ENCODE measurements at places on chromosomes 5 and 9. TPM values are rescaled to one million over a fixed set of nuclear protein-coding genes. Genes with fewer than 3 reads are reported as not detected.

DNA sequence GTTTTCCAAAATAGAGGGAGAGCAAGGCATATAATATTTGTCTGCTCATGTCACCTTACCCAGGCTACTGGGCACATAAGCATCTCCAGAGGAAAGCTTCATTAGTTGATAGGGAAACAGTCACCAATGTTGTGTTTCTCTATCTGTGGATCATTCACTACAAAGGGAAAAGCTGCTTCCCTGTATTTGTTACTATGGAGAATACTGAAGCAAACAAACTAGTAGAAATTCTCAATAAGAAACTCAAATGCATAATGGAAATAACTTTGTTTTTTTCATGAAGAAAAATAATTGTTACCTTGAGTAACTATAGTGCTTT lies 138.2 kb downstream of the PCSK1 start:
- DNase-seq: no peak
- H3K27me3 ChIP-seq: no peaks in the 10 kb centered on the region
- no peak overlapping the region for H3K4me3 ChIP-seq
- peaks cover 2% of the 10 kb centered on the region for H3K4me1 ChIP-seq

DNA sequence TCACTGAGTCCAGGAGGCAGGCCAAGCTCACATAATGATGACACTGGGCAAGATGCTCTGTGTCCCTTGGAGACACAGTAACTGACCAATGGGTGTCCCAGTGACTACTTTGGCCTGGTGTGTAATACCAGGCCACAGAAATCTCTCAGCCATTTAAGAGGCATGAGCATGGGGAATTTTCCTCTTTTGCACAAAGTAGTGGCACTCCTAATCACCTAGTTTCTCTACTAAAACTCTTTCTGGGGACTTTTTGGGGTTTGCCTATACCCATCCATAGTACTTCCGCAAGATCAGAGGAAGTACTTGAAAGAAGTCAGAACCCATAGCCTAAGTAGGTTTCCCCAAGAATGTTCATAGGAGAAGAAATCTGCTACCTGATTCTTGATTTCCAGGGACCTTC lies 161.9 kb downstream of the ARSB start:
- no peak for DNase-seq
- H3K27me3 ChIP-seq: no peaks in the 10 kb centered on the region
- H3K4me1 ChIP-seq: peaks cover 6% of the 10 kb centered on the region
- H3K36me3 ChIP-seq: no peaks in the 10 kb centered on the region

DNA sequence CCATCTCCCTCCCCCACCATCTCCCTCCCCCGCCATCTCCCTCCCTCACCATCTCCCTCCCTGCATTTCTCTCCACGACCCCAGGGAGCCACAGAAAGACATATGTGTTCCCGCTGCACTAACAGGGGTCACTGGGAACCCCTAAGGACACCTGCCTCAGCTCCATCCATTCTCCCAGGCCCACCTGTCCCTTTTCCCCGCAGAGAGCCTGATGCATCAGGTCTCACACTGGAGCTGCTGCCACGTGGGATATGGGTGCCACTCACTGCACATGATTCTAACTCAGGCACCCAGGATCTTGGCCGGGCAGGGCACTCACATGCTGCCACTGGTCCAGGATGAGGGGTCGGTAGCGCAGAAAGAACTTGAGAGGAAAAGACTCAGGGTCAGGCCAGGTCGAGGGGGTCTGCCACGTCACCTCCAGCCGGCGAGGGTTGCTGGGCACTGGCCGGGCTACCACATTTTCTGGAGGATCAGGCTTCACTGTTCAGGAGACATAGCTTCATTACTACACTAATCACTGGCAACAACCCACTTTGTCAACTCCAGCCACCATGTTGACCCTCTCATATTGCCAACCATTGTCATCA lies 33.2 kb upstream of the ENHO start:
- H3K27ac ChIP-seq: no peak overlapping the region
- H3K36me3 ChIP-seq: no peaks in the 10 kb centered on the region
- no peak overlapping the region for H3K4me3 ChIP-seq
- no peak for DNase-seq
- H3K27me3 ChIP-seq: no peaks in the 10 kb centered on the region

GRCh38 chr9:95778957-95779356 lies 96.5 kb upstream of the ERCC6L2 start:
- no peaks in the 10 kb centered on the region for H3K36me3 ChIP-seq
- H3K4me3 ChIP-seq: no peak overlapping the region
- H3K27me3 ChIP-seq: no peaks in the 10 kb centered on the region
- no peak for DNase-seq
- H3K4me1 ChIP-seq: no peaks in the 10 kb centered on the region

GRCh38 chr5:35887321-35888100 lies 30.8 kb downstream of the IL7R start:
- no peak overlapping the region for H3K27ac ChIP-seq
- no peaks in the 10 kb centered on the region for H3K27me3 ChIP-seq
- H3K4me1 ChIP-seq: peaks cover 13% of the 10 kb centered on the region

DNA sequence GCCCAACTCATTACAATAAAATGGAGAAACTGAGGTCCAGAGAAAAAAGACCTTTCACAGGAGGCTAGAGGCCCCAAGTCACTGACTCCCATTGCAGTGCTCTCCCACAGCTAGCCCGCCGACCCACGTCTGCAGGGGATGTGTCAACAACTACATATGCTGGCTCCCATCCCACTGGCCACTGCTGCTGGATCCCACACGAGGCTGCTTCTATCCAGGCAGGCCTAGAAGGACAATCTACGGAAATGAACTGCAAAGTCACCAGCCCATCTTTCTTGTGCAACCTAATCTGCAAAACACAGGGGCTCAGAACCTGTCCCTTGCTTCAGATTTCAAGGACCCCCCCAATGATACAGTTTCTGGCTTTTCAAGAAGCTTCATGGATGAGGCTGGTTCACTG lies 24.0 kb downstream of the RAPGEF1 start:
- peaks cover 97% of the 10 kb centered on the region for H3K4me1 ChIP-seq
- no peaks in the 10 kb centered on the region for H3K27me3 ChIP-seq
- H3K36me3 ChIP-seq: no peaks in the 10 kb centered on the region
- H3K27ac ChIP-seq: peak overlapping the region; percentile 78
- H3K4me3 ChIP-seq: no peak overlapping the region

DNA sequence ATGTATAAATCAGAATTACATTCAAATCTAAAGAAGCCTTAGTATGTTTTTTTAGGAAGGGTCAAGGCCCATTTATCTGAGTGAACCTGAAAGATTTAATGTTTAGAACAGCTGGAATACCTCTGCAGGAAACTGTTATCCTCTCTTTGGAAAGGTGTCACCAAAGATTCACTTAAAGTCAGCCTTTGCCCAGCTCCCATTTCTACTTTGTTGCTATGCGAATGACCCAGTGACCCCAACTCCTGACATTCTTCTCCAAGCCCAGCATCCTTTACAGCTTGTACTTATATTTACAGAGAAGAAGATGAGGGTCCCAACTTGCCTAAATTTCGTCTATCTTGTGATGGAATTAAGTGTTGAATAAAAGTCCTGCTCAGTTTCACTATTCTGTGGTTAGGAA lies 1198.6 kb downstream of the CDH12 start:
- H3K4me3 ChIP-seq: no peak overlapping the region
- no peaks in the 10 kb centered on the region for H3K4me1 ChIP-seq
- no peak for DNase-seq
- no peak overlapping the region for H3K27ac ChIP-seq
- H3K36me3 ChIP-seq: no peaks in the 10 kb centered on the region

GRCh38 chr5:68915079-68915478 lies 178.7 kb upstream of the SLC30A5 start:
- H3K27me3 ChIP-seq: no peaks in the 10 kb centered on the region
- no peak overlapping the region for H3K27ac ChIP-seq
- no peak for DNase-seq
- no peaks in the 10 kb centered on the region for H3K4me1 ChIP-seq
- H3K36me3 ChIP-seq: no peaks in the 10 kb centered on the region

DNA sequence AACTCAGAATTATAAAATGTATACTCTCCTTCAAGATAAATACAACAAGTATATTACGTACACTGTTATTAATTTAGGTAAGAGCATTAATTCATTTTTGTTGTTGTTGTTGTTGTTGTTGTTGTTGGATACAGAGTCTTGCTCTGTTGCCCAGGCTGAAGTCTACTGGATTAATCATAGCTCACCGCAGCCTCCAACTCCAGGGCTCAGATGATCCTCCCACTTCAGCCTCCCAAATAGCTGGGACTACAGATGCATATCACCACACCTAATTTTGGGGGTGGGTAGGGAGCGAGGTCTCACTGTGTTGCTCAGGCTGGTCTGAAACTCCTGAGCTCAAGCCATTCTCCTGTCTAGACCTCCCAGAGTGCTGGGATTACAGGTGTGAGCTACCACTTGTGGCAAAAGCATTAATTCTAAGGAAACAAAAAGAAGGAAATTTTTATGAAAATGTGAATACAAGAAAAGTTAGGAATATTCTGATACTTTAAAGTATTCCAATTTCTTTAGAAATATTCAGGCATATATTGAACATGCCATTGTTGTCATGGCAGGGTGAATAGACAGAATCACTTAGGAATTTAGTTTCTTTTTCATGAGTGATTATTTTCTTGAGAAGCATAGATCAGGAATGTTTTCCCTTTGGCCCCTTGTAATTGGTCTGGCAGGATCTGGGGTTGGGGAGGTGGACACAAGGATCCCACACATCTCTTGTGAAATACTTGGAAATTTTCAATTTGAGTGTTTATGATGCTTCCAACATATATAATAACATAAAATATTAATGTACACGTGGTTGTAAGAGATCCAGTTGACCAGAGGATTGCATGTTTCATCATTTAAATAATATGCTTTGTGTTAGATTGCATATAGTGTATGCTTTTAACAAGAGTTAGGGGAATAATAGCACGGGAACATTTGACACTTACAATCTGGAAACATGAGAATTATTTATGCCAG lies 263.6 kb downstream of the FANCC start:
- peaks cover 38% of the 10 kb centered on the region for H3K4me1 ChIP-seq
- H3K27me3 ChIP-seq: peaks cover 11% of the 10 kb centered on the region
- DNase-seq: no peak
- H3K27ac ChIP-seq: peak overlapping the region; percentile 13
- no peaks in the 10 kb centered on the region for H3K36me3 ChIP-seq

- peaks cover 4% of the 10 kb centered on the region for H3K36me3 ChIP-seq
- H3K27me3 ChIP-seq: peaks cover 46% of the 10 kb centered on the region
- H3K27ac ChIP-seq: no peak overlapping the region
These were observed 2.7 kb downstream of the GCNT4 start for GRCh38 chr5:75049456-75050351.

DNA sequence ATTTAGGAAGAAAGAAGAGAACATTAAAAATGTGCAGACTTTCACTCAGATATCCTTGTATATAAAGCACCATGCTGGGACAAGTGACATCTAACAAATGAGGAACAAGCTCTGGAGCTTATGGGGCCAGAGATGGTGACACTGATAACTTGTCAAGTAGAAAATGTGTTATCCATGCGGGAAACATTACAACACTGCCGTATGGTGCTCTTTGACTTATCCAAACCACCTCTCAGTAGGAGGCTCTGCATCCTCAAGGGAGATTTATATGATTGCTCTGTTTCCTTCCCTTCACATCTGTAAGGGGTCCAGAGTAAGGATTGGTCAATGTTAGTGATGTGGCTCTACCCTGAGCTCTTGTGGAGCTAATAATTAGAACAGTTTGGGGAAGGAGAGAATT lies 23.5 kb downstream of the KCTD16 start:
- peaks cover 5% of the 10 kb centered on the region for H3K4me1 ChIP-seq
- no peak overlapping the region for H3K27ac ChIP-seq
- no peaks in the 10 kb centered on the region for H3K36me3 ChIP-seq
- H3K27me3 ChIP-seq: no peaks in the 10 kb centered on the region
- H3K4me3 ChIP-seq: no peak overlapping the region

- no peak for DNase-seq
- no peak overlapping the region for H3K4me3 ChIP-seq
- peaks cover 7% of the 10 kb centered on the region for H3K4me1 ChIP-seq
These were observed 111.7 kb upstream of the MSX2 start for GRCh38 chr5:174612686-174613085.

GRCh38 chr5:172771439-172772111 lies 580 bp upstream of the DUSP1 start:
- peak overlapping the region; percentile 100 for H3K27ac ChIP-seq
- H3K4me1 ChIP-seq: peaks cover 83% of the 10 kb centered on the region
- no peak for DNase-seq
- H3K27me3 ChIP-seq: no peaks in the 10 kb centered on the region
- H3K4me3 ChIP-seq: peak overlapping the region; percentile 27
- peaks cover 37% of the 10 kb centered on the region for H3K36me3 ChIP-seq

- H3K36me3 ChIP-seq: no peaks in the 10 kb centered on the region
- no peak for DNase-seq
- H3K4me3 ChIP-seq: no peak overlapping the region
- H3K27me3 ChIP-seq: no peaks in the 10 kb centered on the region
- H3K4me1 ChIP-seq: no peaks in the 10 kb centered on the region
These were observed 55.9 kb downstream of the ADRB2 start for GRCh38 chr5:148882332-148882731.

DNA sequence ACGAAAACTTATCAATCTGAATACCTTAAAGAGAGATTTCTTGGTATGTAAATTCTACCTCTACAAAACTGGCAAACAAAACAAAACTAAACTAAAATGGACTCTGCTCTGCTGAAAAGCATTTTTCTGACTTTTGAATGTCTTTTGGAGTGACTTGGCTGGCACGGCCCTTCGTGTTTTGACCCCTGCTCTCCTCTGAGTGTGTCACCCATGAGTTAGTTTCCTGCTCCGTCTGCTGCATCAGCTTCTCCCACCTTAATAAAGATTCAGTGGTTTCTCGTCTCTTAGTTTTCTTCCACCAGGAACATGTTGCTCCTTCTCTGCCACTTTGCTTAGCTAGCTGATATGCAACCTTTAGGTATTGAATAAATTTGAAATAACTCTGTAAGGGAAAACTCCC lies 1084.0 kb upstream of the CDH18 start:
- H3K36me3 ChIP-seq: no peaks in the 10 kb centered on the region
- no peak for DNase-seq
- no peak overlapping the region for H3K4me3 ChIP-seq

- no peak overlapping the region for H3K27ac ChIP-seq
- H3K4me3 ChIP-seq: no peak overlapping the region
- H3K4me1 ChIP-seq: no peaks in the 10 kb centered on the region
- no peaks in the 10 kb centered on the region for H3K27me3 ChIP-seq
- no peaks in the 10 kb centered on the region for H3K36me3 ChIP-seq
These were observed 13.0 kb downstream of the RGS7BP start for GRCh38 chr5:64518793-64519192.

The TRAF1 gene
- polyA plus RNA-seq: 10.6 TPM

The MRPS2 gene
- 38.8 TPM for polyA plus RNA-seq

The PAPPA gene
- 1.1 TPM for polyA plus RNA-seq

The GABRA6 gene
- not detected for polyA plus RNA-seq

The LRRC19 gene
- polyA plus RNA-seq: 0.49 TPM
